Fibroblast of skin of scalp (primary cell): ENCODE measurements at places on chromosomes 7 and 10.

DNA sequence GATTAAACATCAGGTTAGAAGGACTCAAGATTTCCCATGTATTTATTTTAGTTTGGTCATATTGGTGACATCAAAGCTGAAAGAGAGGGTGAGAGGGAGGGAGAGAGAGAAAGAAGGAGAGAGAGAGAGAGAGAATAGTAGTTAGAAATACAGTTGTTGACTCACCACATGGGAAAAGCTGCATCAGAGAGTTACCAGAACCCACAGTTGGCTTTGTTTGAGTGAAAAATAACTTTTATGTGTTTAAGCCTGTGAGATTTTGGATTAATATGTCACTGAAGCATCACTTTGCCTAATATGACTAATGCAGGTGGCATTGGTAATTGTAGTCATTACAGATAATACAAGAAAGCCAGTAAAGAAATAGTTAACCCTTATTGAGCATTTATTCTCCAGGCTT lies 303.9 kb downstream of the REEP3 start:
- DNase-seq = peak; percentile 38

DNA sequence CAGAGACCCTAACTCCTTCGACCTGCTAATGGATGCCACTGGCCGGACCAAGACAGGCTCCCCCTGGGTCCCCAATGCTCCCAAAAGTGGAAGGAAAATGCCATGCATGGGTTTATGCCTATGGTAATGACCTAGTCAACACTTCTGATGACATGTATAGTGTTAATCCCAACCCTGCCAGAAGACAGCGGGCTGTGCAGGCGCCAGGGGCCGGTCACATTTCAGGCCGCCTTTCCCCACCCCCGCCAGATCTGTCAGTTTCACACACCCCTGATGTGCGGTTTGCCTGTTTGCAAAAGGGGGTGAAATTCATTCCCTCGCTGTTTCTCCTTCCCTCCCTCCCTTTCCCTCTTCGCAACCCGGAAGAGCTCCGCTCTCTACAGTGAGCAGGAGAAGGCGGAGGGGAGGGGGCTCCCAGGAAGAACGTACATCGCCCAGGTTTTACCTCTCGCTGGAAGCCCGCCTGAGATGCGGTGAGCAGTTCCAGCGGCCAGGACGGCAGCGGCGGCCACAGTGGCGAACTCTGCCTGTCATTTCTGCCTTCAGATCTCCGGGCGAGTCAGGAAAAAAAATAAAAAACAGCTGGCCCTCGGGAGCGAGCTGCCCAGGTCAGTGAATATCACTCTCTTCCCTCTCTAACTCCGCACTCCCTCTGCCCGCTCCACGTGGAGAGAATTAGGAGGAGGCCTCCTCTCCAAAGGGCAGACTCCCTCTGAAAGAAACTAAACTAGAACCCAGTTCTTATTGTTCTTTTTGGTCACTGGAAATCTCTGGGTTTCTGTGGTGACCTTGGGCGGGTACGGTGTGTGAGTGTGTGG lies 9.4 kb upstream of the GATA3 start:
- no peak for DNase-seq

DNA sequence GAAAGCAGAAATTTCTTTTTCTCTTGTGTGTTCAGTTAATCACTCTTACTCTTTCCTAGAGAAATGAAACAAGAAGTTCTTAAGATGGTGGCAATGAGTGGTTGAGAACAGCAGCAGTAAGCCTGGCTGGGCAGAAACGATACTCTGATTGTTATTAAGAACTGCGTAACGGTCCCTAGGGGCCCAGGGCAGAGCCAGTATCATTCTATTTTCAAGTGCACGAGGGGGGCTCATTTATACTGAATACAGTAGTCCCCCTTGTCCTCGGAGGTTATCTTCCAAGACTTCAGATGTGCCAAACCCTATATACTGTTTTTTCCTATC lies 64.9 kb downstream of the EEPD1 start:
- no peak for DNase-seq

DNA sequence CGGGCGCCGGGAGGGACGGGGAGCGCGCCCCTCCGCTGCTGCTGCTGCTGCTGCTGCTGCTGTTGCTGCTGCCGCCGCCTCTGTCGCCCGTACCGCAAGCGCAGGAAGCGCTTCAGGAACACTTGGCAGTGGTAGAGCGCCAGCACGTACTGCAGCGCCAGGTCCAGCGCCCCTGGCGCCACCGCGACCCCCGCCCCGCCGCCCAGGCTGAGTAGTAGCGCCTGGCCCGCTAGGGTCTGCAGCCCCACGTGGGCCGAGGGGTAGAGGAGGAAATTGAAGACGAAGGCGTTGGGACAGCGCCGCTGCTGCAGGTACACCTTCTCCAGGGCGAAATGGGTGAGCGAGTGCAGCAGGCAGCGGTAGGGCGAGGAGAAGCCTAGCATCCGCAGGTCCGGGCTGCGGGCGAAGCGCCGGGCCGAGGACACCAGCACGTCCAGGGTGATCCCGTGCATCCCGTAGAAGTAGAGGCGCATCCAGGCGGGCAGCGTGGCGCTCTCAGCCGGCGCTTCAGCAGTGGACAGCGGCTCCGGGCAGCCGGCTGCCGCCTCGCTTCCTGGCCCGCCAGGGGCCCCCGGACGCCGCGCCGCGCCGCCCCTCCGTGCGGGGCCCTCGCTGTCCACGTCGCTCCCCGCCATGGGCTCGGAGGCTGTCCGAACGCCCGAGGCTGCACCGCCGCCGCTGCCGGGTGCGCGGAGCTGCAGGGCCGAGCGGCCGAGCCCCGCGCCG lies at the start of gene TMEM229A:
TMEM229A (minus strand) TSS at position 699 of the 726 bp plus-strand sequence; CDS start at position 635, 64 bp downstream.
- DNase-seq = peak; percentile 23

DNA sequence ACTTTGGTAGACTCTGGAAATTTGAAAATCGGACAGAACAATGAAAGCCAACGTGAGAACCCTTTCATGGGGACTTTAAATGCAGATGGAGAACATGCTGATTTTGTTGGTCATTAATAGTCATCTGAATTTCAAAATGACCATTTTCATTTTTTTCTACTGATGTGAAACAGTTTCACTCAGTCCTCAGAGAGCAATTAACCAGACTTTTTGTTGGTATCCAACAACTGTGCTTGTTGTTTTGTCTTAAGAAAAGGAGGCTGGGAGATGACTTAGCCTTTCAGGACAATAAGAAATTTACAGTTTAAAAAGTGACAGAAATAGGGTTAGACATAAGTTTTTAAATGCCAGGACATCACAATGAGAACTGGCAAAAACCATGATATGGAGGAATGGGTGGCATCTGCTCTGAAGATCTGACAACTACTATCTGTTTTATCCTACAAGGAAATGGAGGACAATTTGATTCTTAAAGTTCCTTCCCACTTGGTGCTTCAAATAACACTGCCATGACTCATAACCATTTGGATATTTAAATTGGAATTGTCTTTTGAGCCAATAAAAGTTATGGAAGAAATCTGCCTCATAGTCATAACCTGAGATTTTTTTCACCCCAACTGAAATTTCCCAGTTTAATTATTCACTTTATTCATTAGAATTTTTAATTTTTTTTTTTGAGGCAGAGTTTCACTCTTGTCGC lies 87.2 kb upstream of the HPS1 start:
- DNase-seq = peak; percentile 32

DNA sequence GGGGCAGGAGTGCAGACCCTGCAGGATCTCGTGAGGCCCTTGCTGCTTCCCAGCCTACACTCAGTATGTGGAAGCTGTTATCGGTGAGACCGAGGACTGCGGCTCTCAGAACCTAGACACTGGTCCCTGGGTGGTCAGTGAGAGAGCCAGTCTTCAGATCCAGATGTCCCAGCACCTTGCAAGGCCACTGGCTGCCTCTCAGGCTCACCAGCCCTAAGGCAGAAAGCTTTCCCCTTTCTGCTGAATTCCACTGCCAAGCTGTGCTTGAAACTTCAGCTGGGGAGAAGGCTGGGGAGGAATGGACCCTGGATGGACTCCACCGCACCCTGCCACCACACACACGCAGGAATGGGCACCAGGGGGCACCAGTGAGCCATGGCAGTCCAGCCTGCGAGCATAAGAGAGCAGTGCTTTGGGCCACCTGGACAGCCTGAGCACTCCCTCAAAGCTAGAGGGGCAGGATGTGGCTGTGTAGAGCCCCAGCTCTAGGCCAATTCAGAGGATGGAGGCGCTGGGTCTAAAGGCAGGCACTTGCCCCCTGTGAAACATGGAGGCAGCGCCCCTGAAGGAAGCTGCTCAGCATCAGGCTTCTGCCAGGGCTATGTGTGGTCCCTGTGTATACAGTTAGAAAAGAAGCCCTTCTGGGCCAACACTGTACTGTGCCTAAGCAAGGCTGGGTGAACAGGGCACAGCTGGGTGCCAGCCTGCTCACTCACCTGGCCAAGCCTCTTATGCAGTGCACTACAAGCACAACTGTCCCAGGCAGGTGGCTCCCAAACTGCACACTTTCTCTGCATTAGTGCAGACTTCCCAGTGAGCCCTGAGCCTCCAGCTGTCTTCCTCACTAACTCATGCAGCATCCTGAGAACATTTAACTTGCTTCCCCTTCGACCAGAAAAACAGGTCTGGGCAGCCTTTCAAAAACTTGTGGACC lies 21.6 kb downstream of the TMEM72 start:
- peak; percentile 79 for DNase-seq

- no peak for DNase-seq
Measured at GRCh38 chr10:77501846-77502261, 135.8 kb downstream of the KCNMA1 start.
